ENCODE measurements at places on chromosomes 13 and 19.

- DNase-seq: no peak
Observed at GRCh38 chr13:31962731-31963370, 68.7 kb upstream of the FRY start.

- DNase-seq: peak; percentile 15
Observed at GRCh38 chr19:1811472-1811894, 593 bp downstream of the ATP8B3 start.

DNA sequence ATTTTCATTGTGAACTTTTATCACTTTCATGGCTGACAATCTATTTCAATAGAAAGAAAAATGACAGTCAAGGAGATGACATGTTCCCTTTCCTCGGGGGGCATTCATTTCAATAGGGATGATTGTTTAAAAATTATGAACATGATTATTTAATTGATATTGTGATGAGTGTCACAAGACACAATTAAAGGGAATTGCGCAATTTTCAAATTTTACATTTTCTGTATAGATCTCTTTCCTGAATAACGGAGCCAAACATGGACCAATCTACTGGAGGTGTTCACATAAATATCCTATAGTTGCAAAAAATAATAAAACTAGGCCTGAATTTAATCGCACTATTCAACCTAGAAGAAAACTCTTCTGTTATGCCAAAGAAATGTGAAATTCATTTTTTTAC, 1274.6 kb downstream of the SLITRK5 start:
- no peak for DNase-seq

- no peak for DNase-seq
Observed at GRCh38 chr19:47350630-47351029, 1.5 kb downstream of the DHX34 start.

GRCh38 chr19:3163230-3163886, 15.2 kb upstream of the S1PR4 start:
- peak; percentile 54 for DNase-seq

GRCh38 chr13:102220681-102221228, 181.1 kb downstream of the FGF14 start:
- DNase-seq: no peak

DNA sequence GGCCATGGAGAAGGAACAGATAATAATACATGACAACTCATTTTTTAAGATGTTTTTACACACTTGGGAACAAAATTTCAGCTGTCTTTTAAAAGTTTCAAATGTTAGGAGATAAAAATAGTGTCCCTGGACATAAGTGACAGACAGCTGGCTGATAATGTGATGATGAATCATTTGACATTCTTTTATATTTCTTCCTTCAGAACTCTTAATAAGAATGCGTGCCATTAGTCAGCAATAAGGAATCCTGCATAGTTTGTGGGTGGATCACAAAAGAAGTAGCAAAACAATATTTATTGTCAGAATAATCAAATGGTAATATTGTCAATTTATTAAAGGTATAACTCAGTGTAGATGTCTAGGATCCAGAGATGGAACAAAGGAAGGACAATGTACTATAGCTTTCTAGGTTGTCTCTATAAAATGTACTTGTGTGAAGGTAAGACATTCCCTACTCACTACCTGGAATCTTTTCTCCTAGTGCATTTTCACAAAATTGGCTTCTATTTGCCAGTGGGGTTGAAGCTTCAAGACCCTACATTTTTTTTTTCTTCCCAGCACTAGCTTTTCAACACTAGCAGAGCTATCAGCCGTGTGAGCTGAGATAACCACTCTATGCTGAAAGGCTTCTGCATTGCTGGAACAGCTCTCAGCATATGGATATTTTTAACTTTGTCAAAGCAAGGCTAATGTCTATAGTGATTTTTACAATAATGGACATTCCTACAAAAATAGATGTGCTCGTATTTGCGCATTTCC, 175.6 kb upstream of the SLITRK6 start:
- DNase-seq: no peak

GRCh38 chr19:18519962-18520847, 1.7 kb downstream of the ELL start:
- DNase-seq: no peak

DNA sequence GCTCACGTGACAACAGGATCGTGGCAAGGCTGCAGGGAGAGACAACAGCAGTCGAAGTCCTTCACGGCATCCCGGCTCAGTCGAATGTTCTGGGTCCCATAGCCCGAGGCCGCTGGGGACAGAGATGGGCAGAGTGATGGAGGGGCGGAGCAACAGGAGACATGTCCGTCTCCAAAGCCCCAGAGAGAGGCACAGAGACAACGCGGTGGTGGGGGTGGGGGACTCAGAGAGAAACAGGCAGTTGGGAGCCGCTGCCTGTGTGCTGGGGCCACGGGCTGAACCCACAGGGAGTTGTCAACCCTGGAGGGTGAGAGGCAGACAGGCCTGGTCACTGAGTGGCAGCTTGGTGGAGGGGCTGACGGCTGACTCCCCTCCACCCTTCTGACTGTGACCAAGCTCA, 20.4 kb downstream of the NOSIP start:
- no peak for DNase-seq

- DNase-seq: no peak
Observed at GRCh38 chr19:58575183-58576041, 2.3 kb upstream of the MZF1 start.

DNA sequence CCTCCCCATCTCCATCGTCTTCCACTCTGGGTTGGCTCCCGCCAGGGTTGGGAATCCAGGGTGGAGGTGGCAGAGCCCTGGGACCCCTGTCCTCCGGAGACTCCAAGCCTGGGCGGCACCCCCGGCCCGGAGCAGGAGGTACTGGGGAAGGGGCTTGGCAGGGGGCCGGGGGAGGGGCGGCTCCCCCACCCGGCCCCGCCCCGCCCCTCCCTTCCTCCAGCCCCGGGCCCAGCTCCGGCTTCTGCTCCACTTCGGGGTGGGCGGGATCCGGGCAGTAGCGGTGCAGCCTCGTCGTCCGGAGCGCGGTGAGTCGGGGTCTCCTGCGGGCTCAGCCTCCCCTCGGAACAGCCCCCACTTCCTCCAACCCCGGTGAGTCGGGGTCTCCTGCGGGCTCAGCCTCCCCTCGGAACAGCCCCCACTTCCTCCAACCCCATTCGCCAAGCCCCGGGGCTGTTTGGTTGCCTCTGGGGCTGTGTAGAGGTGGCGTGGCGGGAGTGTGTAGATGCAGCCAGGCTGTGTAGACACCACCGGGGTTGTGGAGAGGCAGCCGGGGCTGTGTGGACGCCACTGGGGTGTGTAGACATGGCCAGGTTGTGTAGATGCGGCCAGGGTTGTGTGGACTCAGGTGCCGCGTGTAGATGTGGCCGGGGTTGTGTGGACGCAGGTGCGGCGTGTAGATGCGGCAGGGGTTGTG, at the start of gene TMPRSS9:
TSS of gene TMPRSS9 (plus strand) at position 274 of the 694 bp plus-strand sequence. CDS start 29,521 bp downstream, outside the sequence.
- DNase-seq: no peak

- no peak for DNase-seq
Observed at GRCh38 chr13:19845758-19846157, 17.7 kb downstream of the ZMYM5 start.

DNA sequence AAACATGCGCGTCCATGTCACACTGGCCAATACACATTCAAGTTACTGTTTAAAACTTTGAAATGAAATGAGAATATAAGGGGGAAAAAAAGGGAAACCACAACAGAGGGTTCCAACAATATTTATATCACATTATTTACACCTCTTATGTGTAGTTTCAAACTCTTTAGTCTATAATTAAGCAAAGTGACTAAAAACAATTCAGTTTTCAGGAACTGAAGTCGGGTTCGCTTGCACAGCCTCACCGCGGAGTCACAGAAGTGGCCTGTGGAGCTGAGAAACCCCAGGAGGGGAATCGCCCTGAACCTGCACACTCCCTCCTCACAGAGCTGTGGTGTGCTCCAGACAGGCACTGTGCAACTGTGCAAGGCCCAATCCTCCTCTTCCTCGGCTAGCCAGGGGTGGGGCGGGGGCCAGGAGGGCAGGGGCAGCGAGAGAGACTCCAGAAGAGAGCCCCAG, 75.9 kb downstream of the STK24 start:
- DNase-seq: no peak

- DNase-seq: no peak
Observed at GRCh38 chr13:41700790-41701310, 243.5 kb downstream of the RGCC start.

DNA sequence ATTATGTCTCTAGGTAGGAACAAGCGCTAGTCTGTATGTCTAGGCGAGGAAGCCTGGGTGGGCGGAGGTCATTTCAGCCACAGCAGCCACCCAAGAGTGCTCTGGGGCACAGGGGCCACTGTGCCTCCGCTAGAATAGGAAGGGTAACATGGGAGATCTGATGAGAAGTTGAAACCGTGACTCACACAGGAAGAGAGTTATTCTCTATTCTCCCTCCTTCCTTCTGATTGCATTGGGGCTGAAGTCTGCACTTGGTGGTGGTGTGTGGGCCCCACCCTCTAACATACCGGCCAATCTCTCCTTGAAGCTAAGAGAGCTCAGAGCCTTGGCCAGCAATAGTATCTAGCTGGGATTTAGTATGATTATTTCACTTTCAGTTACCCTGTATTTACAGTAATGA, 20.3 kb upstream of the GGACT start:
- DNase-seq: no peak

- no peak for DNase-seq
Observed at GRCh38 chr19:52659013-52659412, 20.9 kb upstream of the ZNF83 start.

DNA sequence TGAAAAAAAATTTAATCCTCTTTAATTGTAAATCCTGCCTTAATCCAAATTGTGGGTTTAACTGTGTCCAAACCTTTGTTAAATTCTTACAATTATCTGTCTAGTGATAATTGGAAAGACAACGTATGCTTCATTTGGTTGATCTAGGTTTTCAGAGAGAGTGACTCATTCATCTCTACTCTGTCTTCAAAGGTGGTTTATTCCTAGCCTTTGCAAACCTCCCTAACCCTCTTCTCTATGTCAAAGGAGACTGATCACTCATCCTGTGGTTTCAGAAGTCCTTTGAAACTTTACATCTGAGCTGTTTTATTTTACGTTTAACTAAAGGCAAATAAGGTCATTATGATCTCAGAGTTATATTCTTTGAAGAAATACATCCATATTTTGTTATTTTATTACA, 8.8 kb upstream of the OXGR1 start:
- DNase-seq: no peak

- DNase-seq: no peak
Observed at GRCh38 chr19:44308011-44308410, 3.2 kb upstream of the ZNF235 start.

All from stimulated activated CD8-positive, alpha-beta memory T cell treated with anti-CD3 and anti-CD28 coated beads, Interleukin-15, amount 100 ng/mL, for 4 hours (primary cell).